ENCODE measurements at places on chromosomes 5 and 9.

GRCh38 chr5:132222649-132223038 lies 5.0 kb downstream of the P4HA2 start:
- ATAC-seq: no peak

DNA sequence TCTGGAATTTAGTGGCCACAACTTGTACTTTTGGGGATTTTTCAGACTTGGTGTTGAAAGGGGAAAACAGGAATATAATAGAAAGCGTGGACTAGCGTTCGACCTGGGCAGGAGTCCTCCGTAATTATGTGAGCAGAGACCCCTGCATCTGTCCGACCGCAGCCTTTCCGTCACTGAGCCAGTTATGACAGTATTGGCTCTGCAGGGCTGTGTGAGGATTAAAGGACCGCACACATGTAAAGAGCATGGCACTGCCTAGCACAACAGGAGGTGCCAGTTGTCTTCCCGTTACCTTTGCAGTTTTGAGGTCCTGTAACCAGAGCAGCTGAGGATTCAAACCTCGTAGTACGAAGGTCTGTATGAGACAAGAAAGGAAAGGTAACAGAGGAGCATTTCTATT lies 1.2 kb downstream of the B4GALT7 start:
- ATAC-seq: no peak

GRCh38 chr9:72627956-72628540 lies 106.6 kb downstream of the TMC1 start:
- no peak for ATAC-seq

GRCh38 chr9:75604661-75605060 lies 285.8 kb upstream of the PCSK5 start:
- no peak for ATAC-seq

- no peak for ATAC-seq
Measured at GRCh38 chr5:150411245-150411979, 1.3 kb downstream of the CD74 start.

DNA sequence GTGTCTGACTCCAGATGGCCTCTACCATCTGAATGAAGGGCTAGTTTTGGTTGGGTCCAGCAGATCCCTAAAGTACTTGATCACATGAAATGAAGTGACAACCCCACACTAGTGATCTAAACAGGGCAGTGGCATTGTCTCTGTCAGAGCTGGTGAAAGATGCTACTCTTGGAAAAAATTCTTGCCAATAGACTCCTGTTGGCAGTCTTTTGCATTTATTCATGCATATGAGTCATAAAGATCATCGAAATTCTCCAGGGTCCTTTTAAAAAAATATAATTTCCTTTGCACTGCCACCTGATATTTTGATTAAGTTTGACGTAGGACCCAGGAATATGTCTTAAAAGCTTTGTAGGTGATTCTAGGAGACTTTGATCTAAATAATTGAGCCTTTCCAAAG lies 135.1 kb upstream of the ELL2 start:
- ATAC-seq: no peak

DNA sequence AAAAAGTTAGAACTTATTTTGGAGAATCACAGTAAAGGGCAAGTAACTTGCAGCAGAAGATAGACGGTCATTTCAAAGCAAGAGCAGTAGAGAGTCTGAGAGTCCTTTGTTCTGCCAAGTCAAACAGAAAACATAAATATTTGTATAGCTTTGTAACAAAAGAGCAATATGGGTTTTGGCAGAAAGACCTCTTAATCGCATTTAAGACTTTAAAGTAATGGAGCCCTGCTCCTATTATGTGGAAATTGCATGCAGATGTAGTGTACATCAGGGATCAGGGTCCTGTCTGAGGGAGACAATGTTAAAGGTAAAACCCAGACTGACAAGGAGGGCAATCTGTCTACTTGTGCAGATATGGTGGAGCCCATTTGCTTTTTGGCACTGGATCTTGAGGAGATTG lies 87.2 kb downstream of the PGM5 start:
- no peak for ATAC-seq

- no peak for ATAC-seq
Measured at GRCh38 chr5:64532657-64533056, 26.8 kb downstream of the RGS7BP start.

- ATAC-seq: peak; percentile 53
Measured at GRCh38 chr9:112831281-112831851, 59.3 kb downstream of the SLC46A2 start.

GRCh38 chr9:137673886-137674285 lies 55.1 kb downstream of the EHMT1 start:
- ATAC-seq: no peak

DNA sequence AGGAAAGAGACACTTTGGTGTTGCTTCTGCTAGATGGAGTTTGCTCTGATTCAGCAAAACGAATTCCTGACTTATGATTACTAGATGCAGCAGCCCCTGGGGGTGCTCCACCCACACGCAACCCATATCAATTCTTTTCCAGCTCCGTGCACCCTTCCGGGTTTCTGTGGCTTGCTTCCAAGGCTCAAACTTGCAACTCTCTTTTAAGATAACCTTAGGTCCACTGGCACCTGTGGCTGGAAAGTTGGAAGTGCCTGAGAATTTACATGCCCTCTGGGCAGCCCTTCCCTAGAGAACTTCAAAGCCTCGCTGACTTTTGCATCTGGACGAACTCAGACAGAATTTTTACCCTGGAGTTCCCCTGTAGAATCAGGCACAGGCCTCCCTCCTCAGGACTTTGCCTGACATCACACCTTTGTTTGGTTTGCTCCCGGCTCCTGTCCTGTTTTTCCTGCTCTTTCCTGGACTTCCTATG lies 224.9 kb downstream of the SNX18 start:
- ATAC-seq: no peak

DNA sequence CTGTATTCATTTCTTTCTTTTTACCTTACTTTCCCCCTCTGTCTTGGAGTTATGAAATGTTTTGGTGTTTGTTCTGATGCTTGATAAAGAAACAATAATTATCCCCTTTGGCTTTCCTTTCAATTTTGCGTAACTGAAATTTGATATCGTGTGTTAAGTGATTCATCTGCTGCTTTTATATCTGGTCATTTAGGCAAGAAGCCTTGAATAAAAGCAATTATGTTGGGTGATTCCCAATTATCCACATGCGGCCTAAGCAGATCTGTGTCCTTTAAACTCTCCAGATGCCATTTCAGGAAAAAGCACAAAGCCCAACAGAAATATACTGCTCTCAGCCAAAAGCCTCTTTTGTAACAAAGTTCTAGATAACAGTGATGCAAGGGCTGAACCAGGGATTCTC lies 92.8 kb downstream of the TAF11L14 start:
- peak; percentile 36 for ATAC-seq

GRCh38 chr5:174521449-174521848 lies 202.9 kb upstream of the MSX2 start:
- no peak for ATAC-seq

GRCh38 chr5:167642181-167642580 lies 649.3 kb upstream of the WWC1 start:
- ATAC-seq: no peak

- no peak for ATAC-seq
Measured at GRCh38 chr5:15717001-15717400, 217.0 kb downstream of the FBXL7 start.

- no peak for ATAC-seq
Measured at GRCh38 chr9:18935541-18935940, 97.5 kb downstream of the SAXO1 start.

- peak; percentile 80 for ATAC-seq
Measured at GRCh38 chr9:69999315-69999714, 44.3 kb upstream of the MAMDC2 start.

GRCh38 chr5:52853650-52854049 lies 65.9 kb downstream of the ITGA1 start:
- no peak for ATAC-seq

- no peak for ATAC-seq
Measured at GRCh38 chr9:122131401-122132001, 28.1 kb downstream of the NDUFA8 start.

DNA sequence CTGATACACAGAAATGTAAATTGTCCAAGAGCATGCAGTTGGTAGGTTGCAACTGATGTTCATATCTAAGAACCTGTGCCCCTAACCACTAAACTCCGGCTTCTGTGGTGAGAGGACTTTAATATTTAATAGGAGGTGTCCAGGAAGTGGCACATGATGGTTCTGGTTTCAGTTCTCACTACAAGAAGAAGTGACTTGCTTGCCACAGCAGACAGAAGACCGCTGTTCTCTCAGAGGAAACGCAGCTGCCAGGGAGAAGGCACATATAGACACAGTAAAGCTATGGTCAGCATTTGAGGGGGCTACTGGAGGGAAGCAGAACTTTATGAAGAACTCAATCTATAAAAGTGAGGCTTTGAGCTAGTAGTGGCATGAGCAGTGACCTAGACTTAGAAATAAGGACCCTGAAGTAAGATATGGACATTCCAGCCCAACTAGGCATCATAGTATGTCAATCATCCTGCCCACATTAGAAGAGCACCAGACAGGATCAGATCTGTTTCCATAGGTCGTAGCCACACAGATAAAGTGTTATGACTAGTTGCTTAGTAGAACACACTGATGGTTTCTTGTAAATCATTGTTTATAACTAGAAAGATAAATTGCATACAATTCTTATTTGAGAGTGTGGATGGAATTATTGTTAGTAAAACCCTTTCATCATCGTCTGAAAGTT lies 36.4 kb upstream of the DAB2 start:
- no peak for ATAC-seq

GRCh38 chr5:2546938-2547337 lies 204.5 kb downstream of the IRX2 start:
- ATAC-seq: no peak

- no peak for ATAC-seq
Measured at GRCh38 chr5:42596817-42597216, 159.8 kb upstream of the CCDC152 start.

DNA sequence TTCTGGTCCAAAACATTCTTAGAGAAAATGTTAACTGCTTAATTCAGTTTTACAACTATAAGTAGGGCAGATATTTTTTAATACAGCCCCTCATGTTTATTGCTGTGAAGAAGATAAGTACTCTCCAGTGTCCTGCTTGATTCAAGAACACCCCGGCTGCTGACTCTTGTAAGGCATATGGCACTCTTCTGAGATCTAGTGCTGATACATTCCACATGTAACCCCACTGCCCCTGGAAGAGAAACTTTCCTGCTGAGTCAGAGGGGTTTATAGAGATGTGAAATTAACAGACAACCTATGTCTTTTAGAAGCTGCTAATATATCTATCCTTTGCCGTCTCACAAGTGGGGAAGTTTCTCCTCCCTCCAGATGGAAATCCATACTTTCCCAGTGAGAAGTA lies 1.0 kb upstream of the MINAR2 start:
- no peak for ATAC-seq

GRCh38 chr5:145204743-145205142 lies 630.4 kb downstream of the PRELID2 start:
- no peak for ATAC-seq
